Panc1 (cell line): ENCODE measurements at places on chromosomes 13 and 19. TPM values are rescaled to one million over a fixed set of nuclear protein-coding genes. Genes with fewer than 3 reads are reported as not detected.

Gene PRRG2
- total RNA-seq, result 0.64 TPM

Gene TLE2
- total RNA-seq, result 6.2 TPM

Gene DACH1
- total RNA-seq, result 0.54 TPM

DNA sequence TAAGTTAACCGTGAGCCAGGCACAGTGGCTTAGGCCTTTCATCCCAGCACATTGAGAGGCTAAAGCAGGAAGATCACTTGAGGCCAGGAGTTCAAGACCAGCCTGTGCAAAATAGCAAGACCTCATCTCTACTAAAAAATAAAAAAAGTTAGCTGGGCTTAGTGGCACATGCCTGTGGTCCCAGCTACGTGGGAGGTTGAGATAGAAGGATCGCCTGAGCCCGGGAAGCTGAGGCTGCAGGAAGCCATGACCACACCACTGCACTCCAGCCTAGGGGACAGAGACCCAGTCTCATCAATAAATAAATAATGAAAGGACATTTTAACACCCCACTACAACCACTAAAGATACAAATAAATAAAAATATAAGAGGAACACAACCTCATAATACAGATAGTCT is 21.6 kb downstream of the LSM14A start:
- DNase-seq, result no peak

DNA sequence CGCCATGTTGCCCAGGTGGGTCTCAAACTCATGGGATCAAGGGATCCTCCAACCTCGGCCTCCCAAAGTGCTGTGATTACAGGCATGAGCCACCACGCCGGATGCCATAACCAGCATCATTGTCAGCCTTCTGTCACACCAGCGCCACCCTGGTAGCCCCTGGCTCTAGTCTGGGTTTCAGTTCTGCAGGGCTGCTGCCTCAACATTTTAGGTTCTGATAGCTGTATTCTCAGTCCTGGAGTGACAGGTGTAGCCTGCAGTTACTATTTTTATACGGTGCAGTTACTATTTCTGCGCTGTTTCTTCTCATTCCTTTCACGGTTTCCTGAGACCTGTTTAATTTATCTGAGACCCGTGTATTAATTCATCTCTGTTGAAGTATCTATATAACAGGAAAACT is 57.1 kb downstream of the TRPM4 start:
- no peak for DNase-seq

DNA sequence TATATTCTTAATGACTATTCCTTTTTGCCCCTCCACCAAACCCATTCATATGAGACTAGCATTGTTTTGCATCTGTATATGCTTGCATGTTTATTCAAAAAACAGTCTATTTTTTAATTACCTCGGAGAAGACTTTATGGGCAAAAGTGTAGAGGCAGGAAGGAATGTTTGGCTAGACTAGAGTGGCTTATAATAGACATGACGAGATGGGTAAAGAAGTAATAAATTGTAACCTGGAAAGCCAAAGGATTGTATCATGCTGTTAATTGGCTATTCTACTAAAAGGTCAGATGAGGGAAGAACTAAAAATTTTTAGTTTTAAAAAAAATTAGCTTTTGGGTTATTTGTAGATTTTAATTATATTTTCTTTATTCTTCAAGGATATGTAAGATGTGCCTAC is 91.1 kb downstream of the FNDC3A start:
- no peak for DNase-seq

- DNase-seq, result no peak
Observed at GRCh38 chr13:91534996-91535395, 136.6 kb downstream of the GPC5 start.

GRCh38 chr19:51493776-51494175 is 7.8 kb downstream of the SIGLEC12 start:
- no peak for DNase-seq
